ENCODE measurements at places on chromosomes 6 and 20. TPM values are rescaled to one million over a fixed set of nuclear protein-coding genes. Genes with fewer than 3 reads are reported as not detected.

SEMG1 gene
- total RNA-seq = not detected

PKIB gene
- total RNA-seq = 3.8 TPM

BCAS1 gene
- 0.11 TPM for total RNA-seq

CST5 gene
- total RNA-seq = not detected

MTFR2 gene
- total RNA-seq = 8.1 TPM

RIPPLY2 gene
- 0.87 TPM for total RNA-seq

AIF1 gene
- not detected for total RNA-seq

KIAA0408 gene
- total RNA-seq = 1.5 TPM

SGK1 gene
- total RNA-seq = 113 TPM

NHLRC1 gene
- total RNA-seq = 2.7 TPM

TRIM10 gene
- total RNA-seq = not detected

F13A1 gene
- total RNA-seq = under 0.01 TPM

SEL1L2 gene
- total RNA-seq = not detected

STX11 gene
- 0.77 TPM for total RNA-seq

ZNF165 gene
- total RNA-seq = 0.77 TPM

DDX39B gene
- 485 TPM for total RNA-seq
